ENCODE measurements at places on chromosomes 16 and 17.

GRCh38 chr16:12570046-12570618 is 233.6 kb downstream of the CPPED1 start:
- no peak for DNase-seq

DNA sequence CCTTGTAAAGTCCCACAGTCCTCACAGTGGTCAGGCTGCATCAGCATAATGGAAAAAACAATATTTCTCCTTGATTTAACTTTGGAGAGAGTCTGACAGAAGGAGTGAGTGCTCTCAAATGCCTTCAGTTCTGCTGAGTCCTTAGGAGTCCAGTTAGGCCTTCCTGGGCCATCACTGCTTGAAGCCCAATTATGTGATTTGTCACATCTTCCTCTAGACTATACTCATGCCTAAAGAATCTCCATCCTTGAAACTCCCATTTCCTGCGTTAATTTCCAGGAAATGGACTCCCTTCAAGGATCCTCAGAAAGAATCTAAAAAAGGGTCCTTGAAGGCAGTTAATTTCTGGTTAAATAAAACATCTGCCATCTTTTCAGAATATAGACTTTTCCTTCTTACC is 52.8 kb downstream of the SLFN5 start:
- no peak for DNase-seq

- no peak for DNase-seq
These were observed 2.3 kb upstream of the GRB2 start for GRCh38 chr17:75407655-75408352.

DNA sequence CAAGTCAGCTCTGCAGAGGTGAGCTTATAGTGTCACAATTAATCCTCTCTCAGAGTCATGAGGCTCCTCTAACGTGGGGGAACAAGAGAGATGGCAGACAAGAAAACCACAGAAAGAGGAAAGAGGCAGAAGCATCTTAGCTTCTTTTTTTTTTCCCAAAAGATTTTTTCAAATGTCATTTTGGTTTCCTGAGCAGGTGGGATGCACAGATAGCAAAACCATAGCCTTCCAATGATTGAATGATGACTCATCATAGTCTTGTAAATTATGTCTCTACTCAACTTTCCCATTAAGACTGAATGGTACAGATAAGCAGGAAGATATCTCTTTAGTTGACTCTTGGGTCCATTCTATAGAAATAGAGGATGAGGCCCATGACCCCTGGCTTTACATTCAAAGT is 162.8 kb upstream of the ZFHX3 start:
- DNase-seq, result no peak

DNA sequence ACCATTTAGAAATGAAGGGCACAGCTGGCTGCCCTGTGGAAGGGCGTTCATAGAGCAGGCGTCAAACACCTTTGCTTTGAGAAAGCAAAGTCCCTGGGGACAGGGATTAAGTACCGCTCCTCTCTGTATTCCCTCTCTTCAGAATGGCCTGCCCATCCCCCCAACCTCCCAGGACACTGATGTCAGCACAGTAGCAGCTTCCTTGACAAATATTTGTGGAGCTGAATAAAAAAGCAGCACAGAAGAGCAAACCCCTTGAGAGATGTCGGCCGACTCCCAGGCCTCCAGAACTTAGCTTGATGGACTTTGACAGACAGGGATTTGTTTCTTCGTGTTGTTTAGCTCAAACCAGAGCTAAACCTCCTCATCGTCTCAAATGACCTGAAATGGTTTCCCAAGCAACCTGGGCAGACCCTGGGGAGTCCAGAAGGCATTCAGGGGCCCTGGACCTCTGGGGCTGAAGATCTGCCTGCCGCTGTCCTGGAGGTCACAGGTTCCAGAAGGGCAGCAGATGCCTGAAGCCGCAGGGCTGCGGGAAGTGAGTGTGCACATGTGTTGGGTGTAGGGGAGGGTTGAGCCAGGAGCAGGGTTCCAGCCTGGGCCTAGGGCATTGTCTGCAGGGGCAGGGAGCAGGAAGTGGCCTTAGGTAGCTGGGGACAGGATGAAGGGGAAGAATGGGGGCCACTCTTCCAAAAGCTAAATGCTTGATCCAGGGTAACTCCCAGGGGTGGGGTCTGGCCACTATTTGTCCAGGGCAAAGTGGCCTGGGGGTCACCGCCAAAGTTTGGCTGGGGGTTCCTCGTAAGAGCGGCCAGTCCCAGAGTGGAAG is 42.3 kb upstream of the NKD1 start:
- DNase-seq, result no peak

DNA sequence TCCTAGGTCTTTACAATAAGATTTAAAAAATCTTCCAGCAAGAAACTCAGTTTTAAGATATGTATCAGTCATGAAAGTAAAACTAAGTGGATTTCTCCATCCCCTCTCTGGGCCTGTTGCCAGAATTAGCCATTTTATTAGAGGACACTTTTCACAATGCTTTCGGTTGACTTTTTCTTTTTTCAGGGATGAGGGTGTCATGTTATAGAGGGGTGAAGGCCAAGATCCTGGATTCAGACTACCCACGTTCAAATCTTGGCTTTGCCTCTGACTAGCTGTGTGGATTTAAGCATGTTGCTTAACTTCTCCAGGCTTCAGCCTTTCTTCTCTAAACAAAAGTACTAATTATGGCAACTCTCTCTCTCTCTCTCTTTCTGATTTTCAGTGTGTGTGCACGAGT is 111.7 kb upstream of the COX10 start:
- DNase-seq, result no peak

DNA sequence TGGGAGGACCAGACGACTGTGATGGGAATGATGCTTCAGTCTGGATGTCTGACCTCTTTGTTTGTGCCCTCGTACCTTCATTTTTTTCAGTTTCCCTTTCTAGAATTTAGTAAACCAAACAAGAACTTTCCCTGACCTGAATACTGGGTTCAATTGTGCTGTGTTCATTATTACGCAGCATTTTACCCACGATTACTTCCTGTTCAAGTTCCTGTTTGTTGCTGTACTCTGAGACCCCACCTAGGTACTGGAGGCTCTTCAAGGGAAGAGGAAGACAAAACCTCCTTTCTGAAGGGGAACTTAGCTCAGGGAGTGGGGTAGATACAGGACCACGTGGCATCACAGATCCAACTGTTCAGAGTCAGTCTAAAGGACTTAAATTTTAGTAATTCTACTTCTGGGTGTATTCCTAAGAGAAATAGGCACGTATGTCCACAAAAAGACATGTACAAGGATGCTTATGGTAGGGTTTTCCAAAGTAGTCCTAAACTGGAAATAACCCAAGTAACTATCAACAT is 9.2 kb upstream of the PRKCB start:
- DNase-seq, result no peak

DNA sequence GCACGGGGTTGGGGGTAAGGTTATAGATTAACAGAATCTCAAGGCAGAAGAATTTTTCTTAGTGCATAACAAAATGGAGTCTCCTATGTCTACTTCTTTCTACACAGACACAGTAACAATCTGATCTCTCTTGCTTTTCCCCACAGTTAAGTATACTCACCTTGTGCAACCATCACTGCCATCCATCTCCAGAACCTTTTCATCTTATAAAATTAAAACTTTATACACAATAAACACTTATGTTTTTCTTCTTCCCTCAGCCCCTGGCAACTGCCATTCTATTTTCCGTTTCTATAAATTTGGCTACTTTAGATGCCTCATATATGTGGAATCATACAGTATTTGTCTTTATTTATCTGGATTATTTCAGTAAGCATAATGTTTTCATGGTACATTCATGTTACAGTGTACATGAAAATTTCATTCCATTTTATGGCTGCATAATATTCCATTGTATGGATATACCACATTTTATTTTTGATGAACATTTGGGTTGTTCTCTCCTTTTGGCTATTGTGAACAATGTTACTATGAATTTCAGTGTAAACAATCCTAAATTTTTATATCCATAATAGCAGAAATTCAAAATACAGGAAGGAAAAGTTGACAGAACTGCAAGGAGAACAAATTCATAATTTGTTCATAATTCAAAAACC is 25.7 kb upstream of the FA2H start:
- no peak for DNase-seq

DNA sequence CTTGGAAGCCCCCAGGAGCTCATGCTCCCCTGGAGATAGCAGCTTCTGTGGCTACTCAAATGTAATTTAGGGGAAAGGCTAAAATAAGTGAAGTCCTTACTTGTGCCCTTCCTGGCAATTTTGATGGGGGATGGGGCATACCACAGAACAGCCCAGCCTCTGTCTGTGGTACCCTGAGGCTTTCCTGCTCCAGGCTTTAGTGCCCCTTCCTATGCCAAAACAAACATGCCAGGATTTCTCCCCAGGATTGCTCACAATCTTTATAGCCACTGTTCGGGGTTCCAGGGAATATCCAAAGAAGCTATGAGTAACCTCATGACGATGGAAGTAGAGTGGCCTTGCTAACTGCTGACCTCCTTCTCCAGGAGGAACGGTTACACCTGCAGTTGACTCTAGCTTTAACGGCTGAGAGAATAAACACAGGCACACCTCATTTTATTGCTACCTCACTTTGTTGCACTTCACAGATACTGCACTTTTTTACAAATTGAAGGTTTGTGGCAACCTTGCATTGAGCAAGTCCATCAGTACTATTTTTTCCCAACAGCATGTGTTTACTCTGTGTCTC is 24.9 kb downstream of the CCL4 start:
- no peak for DNase-seq

GRCh38 chr17:38449364-38449763 is 21.1 kb downstream of the ARHGAP23 start:
- no peak for DNase-seq

DNA sequence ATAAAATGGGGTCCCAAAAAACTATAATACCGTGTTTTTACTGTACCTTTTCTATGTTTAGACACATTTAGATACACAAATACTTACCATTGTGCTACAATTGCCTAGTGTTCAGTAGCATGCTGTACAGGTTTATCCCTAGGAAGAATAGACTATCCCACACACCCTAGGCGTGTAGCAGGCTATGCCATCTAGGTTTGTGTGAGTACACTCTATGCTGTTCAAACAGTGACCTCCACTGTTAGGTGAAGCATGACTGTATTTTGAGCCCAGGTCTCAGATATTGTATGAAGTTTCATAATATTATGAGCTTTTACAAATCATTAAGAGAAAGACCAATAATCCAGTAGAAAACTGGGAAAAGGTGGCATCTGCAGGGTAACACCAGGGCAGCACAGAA is 23.6 kb downstream of the MILR1 start:
- no peak for DNase-seq

- DNase-seq, result no peak
These were observed 1.1 kb downstream of the GLIS2 start for GRCh38 chr16:4316864-4317531.

DNA sequence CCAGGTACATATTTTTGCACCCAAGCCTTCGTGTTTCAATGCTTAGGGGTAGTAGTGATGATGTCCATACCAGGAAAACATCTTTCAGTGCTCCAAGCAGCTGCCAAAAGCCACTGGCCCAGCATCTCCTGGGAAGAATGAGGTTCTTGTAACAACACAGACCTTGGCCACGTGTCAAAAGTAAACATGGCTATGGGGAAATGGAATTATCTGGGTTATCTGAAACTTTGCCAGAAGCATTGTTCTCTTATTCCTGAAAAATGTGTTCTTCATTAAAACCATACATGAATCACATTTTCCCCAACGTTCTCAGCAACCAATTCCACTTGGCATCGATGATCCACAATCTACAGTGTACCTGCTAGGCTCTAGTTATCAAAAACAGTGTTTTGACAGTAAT is 524.2 kb upstream of the EEF2KMT start:
- DNase-seq, result no peak

GRCh38 chr16:4360538-4361021 is 9.5 kb upstream of the PAM16 start:
- DNase-seq, result no peak
